CD8-positive, alpha-beta T cell (primary cell): ENCODE measurements at places on chromosomes 16 and 17.

DNA sequence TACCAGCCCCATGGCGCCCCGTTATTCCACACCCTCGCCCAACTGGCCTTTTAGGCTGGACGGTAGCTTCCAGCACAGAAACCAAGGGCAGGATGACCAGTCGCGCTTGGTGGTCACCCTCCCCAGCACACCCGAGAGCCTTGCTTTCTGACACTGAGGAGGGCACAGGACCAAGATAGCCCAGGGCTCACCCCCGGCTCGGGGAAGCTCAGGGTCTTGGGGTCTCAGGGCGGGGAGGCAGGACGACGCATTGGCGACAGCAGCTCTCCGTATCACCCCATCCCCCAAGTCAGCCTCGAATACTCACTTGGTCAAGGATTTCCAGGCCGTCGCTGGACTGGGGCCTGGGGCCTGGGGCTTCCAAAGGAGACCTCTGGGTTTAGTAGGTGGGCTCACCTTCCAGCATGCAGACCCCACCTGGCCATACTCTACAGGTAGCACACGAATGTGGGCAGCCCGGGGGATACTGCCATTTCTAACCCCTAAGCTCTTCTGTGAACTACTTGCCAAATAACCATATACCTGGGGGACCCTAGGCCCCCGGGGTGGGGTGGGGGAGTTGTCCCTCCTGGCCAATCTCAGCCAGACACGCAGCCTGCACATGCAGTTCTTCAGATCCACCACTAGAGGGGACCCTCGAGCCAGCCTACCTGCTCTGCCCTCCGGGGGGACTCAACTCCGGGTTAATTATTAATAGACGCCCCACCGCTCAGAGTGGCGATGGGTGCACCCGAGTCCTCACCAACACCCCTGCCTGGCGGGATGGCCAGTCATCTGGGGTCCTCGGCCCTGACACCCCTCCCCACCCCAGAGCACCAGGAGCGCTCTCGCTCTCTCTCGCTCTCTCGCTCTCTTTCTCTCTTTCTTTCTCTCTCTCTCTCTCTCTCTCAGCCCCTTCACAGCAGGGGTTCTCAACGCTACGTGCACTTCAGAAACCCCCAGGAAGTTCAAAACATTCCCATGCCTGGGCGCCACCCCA lies 30.0 kb downstream of the TBC1D16 start:
- peak; percentile 34 for DNase-seq

- DNase-seq = no peak
Measured at GRCh38 chr17:22373911-22374310, 681.6 kb downstream of the KCNJ18 start.

- no peak for DNase-seq
Measured at GRCh38 chr17:72613806-72614292, 478.6 kb downstream of the SLC39A11 start.

DNA sequence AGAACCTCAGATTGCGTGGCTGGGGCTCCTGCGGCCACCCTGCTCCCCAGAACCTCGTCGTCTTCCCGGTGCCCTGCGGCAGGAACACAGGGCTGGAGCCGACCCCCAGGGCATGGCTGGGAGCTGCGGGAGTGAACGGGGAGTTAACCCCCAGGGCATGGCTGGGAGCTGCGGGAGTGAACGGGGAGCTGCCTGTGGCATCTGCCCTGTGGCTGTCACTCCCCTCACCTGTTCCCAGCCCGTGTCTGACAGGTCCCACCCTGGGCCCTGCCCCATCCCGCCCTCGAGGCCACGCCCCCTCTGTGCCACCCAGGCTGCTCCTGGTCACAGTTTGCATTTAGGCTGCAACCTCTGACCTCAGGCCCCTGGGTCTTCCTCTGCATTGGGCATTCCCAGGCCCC lies 39.4 kb upstream of the ACSF3 start:
- no peak for DNase-seq

DNA sequence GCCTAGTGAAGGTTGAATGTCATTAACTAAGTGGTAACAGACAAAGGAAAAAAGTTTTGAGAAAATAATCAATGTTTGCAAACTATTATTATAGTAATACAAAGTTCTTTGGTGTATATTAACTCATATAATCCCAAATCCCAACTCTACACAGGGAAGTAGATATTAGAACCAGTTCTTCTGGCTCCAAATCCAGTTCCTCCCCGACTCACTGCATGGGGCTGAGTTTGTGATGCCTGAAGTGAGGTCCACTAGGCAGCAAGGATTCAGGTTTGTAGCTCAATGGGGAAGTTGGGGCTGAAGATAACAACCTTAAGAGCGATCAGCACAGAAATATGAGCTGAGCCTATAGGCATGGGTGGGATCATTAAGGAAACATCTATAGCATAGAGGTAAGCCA lies 5.6 kb upstream of the SYNRG start:
- no peak for DNase-seq
